ENCODE measurements at places on chromosomes 11 and 22.

DNA sequence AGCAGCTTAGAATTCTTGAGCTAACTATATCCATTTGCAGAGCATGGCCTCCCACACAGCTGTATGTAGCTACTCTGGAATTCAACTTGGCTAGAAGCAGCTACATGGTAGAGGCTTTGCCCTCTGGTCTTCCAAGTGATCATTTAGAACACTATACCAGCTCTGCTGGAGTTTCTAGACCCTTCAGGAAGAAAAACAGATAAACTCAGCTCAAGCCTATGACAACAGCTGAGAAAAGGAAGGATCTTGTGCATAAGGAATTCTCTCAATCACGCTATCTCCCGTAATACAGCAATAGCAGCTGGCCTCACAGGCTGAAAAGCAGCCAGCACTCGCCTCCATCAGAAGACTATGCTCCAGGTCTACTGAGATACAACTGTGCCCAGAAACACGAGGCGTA, 50.6 kb upstream of the APOA1 start:
- no peak for DNase-seq

DNA sequence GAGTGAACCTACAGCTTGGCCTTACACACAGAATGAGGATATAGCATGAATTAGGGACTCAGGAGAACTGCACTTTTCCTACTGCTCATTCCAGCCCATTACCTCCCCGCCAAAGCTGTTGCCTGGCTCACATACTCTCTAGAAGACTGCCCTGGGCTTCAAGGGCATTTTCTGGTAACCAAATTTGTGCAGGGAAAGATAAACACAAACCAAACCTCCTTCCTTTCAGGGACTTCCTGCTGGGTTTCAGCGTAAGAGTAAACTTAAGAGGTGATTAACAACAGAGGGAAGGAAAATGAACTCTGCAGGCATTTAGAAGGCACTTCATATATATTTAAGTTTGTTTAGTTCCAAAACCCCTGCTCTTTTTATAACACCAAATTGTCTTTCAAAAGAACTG, 194.9 kb downstream of the SWAP70 start:
- DNase-seq, result no peak

DNA sequence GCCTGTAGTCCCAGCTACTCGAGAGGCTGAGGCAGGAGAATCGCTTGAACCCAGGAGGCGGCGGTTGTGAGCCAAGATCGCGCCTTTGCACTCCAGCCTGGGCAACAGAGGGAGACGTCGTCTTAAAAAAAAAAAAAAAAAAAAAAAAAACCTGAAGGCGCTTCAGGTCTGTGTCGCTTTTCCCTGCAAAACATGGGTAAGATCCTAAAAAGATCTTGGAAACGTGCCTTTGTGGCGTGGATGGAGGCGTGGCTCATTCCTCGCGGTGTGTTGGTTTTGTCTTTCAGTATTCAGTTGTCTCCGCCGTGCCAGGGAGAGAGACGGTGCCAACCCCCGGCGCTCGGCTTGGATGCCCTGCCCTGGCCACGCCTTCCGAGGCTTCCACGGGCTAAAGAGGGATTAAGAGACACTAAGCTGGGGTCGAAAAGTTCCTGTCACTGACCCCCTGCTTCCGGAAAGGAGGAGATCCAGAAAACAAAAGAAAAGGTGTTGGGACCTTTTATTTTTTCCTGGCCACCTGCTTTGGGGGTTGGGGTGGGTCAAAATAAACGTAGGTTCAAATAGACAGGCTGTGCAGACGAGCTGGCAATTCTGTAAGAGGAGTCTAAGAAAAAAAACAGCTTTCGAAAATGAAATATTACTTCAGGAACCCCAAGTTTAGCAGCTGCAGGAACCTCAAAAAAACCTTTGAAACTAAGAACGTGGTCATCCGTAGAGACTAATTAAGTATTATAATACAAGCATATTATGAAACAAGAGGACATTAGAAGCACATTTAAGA, 1.1 kb upstream of the SLC35F2 start:
- DNase-seq, result no peak

DNA sequence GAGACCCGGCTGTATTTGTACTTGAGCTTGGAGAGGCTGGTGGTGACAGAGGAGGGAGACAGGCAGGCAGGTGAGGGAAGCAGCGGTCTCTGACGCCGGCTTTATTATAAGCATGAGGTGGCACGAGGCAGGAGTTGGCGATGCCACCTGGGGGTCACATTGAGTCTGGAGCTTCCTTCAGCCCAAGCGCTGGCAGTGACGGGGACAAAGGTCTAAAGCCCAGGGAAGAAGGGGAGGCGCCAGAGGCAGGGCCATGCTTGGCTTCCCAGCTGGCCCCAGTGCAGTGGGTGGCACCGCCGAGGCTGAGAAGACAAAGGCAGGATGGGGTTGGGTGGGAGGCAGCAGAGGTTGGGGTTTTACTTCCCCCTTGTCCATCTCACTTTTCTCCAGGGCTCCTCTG, 4.5 kb downstream of the FXYD2 start:
- no peak for DNase-seq

GRCh38 chr11:78339945-78340344, 77.7 kb downstream of the GAB2 start:
- no peak for DNase-seq

DNA sequence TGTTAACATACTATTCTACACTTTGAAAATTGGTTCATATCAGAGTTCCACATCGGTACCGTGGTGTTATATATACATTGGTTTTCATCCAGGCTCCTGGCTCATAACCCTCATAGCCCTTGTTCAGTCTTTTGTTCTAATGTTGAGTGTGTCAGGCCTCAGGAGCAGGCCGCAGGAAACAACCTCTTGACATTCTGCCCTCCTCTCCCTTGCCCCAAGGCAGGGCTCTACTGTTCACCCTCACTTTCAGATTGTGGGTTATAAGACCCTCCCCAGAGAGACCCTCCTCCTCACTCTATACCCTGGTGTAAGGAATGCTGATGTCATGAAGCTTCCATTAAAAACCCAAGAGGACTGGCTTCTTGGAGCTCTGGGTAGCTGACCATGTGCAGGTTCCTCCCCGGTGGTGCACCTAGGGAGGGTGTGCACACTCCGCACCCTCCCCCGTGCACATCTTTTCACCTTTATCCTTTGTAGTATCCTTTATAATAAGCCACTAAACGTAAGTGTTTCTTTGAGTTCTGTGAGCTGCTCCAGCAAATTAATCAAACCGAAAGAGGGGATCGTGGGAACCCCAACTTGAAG, 12.1 kb downstream of the SSH3 start:
- no peak for DNase-seq
